LNCaP clone FGC (cell line): ENCODE measurements at places on chromosomes 6 and 20.

DNA sequence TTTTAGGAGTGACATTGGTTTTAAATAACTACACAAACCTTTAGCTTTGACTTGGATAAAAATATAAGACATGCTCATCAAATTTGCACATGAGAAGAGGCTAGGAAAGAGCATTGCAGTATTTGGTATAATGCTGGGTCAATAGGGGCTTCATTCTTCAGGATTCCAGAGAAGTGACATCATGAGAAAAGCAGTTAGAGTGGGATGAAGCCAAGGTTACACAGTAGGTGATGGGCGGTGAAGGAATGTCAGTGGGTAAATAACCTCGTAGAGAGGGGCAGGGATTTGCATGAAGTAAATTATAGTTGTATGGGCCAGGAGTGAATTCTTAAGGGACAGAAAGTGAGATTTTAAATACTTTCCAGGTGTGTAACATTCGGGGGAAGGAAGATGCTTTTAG, 216.2 kb downstream of the RFPL4B start:
- DNase-seq, result no peak

DNA sequence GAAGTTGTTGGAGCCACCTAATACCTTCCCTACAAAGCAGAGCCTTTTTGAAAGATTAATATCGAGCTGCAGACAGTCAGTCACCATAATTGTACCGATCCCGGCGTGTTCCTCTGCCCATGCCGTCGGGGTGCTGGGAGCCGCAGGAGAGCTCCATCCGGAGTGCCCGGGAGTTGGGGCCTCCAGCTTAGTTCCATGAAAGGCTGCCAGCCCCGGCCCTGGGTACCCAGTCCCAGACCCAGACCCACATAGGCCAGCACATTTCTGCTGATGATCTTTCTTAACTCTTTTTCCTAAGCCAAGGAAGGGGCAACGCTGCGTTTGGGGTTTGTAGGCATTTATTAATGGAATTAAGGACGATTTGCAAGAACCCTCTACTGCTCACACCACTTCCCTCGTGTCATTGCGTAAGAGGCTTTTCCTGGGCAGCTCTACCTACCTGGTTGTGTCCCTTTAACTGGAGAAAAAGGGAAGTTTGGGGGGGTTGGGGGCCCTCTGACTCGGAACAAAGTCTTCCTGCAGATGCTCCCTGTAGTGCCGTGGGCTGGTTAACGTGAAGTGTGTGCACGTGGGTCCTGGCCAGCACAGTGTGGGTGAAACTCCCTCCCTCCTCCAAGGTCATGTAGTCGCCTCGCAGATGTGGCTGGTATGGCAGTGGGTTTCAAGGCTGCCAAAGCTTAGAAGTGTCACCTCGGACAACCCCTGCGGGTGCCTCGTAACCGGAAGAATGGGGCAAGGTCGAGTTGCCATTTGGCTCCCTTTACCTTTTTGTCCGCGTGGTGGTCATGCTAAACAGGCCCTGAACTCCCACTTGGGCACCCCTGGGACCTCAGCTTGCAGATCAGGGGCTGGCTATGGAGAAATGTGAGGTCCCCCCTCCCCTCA, 54.3 kb upstream of the APCDD1L start:
- DNase-seq, result no peak

DNA sequence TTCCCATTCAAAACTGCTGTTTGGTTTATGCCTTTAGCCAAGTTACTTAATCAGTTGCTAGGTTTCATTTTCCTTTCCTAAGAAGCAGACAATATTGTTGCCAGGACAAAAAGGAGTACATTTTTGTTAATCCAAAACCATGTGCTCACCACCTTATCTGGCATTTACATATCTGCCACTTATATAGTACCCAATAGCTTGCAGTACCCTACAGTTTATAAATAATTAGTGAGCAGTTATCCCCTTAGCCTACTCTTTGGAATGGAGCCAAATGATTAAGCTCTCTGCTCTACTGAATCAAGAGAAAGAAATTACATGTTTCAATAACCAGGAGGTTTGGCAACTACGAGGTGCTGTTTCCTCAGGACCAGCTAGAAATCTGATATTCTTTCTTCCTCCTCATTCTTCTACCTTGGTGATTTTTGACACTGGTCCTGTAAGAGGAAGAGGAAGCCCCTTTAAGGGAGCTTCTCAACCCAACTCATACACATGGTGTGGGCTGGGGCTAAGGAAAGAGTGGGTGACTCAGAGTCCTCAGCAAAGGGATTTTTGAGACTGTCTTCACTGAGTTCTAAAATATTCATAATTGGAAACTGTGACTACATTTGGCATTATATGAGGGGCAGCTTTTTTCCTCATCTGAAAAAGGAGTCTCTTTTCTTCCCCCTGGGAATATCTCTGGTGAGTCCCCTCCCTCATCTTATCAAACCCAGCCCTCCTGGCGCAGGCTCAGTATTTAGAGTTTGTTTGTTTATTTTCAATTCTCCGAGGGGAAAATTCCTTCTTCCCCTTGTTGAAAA, 1.5 kb downstream of the ZNFX1 start:
- DNase-seq, result no peak

DNA sequence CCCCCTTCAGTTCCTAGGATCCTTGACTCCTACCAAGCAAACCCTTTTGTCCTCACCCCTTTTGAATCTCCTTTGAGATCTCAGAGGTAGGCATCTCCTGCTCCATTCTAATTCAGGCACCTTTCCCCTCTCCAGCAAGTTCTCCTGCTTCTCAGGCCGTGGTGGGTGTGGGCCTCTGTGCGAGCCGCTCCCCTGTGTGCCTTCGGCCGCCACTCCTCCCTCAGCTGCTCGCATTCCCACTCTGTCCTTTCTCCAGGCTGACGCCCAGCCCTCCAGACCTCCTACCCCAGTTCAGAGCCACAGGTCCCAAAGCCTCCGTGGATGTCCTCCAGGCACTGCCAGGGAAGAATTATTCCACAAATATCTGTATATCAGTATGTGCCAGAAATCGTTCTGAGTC, 19.7 kb upstream of the RPS6KA2 start:
- DNase-seq, result no peak

DNA sequence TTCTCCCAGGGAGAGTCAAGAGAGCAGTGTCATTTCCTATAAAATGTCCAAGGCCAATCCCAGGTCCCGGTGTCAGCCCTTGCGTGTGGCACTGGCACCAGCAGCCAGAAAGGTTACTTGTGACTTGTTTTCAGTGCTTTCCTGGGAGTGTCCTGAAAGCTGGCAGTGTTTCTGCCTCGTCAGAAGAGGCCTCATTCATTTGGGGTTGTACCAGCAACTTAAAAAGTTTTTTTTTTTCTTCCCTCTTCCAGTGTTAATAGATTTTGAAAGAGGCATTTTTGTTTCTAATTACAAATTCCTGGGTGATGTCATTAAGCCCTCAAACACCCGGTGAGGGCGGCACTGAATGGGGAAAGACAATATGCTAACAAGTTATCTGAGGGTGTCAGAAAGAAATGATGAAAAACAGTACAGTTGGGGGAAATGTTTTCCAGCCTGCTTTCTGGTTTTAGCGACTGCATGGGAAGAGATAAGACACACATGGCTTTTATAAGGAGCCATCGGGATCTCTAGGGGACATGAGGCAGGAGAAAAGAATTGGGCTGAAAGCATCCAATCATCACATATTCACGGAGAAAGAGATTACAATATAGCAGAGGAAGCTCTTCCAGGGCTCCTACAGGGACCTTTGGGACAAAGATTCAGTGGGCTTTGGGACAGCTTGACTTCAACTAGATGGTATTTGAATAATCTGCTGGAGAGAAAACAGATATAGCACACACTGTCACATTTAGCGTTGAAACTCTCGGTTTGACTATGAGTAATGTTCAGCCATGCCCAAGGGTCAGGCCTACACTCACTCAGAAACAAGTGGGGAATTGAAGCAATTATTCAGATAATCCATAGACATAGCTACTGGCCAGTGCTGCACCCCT, 153.0 kb downstream of the BCAS1 start:
- peak; percentile 23 for DNase-seq

DNA sequence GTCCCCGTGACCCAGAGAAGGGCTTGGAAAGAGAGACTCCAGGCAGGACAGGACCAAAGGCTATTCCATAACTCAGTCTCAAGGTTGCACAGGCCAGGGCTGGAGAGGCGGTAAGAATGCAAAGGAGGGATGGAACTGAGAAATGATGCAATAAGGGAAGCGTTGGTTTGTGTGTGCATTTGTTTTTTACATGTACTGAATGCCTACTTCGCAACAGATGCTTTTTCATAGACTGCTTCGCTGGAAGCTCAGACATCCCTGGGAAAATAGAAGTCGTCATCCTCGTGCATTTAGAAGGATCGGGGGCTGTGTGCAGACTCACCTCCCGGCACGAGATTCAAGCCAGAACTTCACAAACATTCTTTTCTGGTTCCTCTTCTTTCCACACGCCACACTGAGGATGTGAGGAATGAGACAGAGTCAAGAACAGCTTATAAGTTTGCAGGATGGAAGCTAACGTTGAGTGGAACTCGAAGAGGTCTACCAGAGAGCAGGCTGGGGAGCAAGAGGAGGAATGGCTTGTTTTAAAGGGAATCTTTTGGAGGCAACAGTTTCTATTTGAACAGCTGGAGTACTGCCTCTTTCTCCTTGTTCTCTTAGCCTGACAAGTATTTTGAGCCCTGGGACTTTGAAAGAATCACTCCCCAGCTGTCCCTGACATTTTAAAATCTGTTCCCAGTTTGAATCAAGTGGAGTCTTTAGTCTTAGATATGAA, 19.3 kb upstream of the LY86 start:
- DNase-seq, result no peak

DNA sequence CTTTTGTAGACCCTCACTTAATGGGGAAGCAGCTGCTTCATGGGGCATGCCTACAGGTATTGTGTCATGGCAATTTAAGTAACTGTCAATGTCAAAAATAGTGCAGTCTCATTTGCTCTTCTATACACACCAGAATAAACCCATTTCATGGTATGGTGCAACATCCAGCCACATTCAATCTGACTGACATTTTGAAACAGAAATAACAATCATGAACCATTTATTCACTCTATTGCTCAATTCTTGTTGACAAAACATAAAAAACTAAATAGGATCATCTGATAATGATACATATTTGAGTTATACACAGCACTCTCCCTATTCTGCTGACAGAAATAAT, 122.9 kb downstream of the MAP7 start:
- DNase-seq, result no peak

- no peak for DNase-seq
Observed at GRCh38 chr6:90896075-90896547, 309.2 kb upstream of the MAP3K7 start.

DNA sequence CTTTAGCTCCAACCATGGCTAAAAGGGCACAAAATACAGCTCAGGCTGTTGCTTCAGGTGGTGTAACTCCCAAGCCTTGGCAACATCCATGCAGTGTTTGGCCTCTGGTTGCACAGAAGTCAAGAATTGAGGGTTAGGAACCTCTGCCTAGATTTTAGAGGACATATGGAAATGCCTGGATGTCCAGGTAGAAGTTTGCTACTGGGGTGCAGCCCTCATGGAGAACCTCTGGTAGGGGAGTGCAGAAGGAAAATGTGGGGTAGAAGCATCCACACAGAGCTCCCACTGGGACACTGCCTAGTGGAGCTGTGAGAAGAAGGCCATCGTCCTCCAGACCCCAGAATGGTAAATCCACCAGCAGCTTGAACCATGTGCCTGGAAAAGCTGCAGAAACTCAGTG, 1453.8 kb upstream of the EYS start:
- DNase-seq, result no peak

DNA sequence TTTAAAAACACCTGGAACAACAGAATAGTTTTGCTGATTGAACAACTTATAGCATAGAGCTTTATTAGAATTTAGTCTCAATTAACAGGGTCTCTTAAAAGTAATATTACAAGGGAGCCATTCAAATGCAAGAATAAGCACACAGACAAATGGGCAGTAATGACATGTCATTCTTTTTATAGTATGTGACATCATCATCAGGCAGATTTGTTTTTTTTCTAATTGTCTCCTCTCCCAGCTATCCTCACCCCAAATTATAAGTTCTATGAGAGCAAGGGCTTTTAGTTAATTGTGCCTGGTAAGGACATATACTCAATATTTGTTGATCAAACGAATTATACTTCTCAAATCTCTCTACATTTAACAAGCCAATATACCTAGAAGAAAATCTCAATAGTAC, 11.0 kb downstream of the PGM3 start:
- no peak for DNase-seq

DNA sequence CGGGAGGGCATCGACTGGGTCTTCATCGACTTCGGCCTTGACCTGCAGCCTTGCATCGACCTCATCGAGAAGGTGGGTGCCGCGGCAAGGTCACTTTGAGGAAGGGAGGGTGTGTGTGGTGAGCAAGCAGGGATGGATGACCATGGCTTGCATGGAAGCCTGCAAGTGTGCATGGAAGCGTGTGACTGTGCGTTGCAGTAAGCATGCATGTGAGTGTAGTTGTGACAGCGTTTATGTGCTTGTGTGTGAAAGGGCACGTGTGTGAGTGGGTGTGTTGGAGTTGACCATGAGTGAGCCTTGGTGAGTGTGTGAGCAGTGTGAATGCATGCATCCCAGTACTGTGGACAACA, 32.5 kb downstream of the MYH7B start:
- DNase-seq, result no peak

- DNase-seq, result no peak
Observed at GRCh38 chr6:32906539-32906938, 34.3 kb downstream of the HLA-DMB start.

GRCh38 chr20:38173237-38174156, 8.4 kb upstream of the TGM2 start:
- no peak for DNase-seq

- DNase-seq, result no peak
Observed at GRCh38 chr6:158022749-158023596, 41.3 kb downstream of the SYNJ2 start.

GRCh38 chr20:37911838-37912281, 8.9 kb downstream of the VSTM2L start:
- no peak for DNase-seq

GRCh38 chr20:50293284-50294139, 102.9 kb downstream of the CEBPB start:
- no peak for DNase-seq

GRCh38 chr20:62021793-62022385, 43.8 kb downstream of the TAF4 start:
- no peak for DNase-seq

GRCh38 chr6:72861059-72861458, 239.2 kb downstream of the KCNQ5 start:
- DNase-seq, result no peak

- DNase-seq, result no peak
Observed at GRCh38 chr6:124963831-124964763, 1.9 kb downstream of the RNF217 start.

- no peak for DNase-seq
Observed at GRCh38 chr6:108179741-108180140, 13.9 kb downstream of the NR2E1 start.

GRCh38 chr6:43996618-43997344, 130.5 kb downstream of the MRPL14 start:
- DNase-seq, result no peak

DNA sequence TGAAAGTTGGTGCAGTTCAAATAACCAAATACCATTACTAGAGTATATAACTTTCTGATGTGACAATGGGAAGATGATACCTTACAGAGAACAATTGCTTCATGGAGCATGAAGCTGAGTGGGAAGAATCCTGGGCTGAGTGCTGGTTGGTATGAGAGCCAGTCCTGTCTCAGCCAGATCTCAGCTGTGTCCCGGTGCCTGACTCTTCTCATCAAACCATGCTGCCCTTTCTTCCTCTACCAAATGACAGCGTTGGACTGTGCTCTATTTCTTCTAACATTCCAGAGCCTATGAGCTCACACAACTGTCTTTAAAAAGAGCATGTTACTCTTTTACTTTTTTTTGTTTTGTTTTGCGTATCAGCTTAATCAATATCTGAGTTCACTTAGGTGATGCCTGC, 27.5 kb upstream of the PBOV1 start:
- no peak for DNase-seq
